ENCODE measurements at places on chromosomes 7 and 10. TPM values are rescaled to one million over a fixed set of nuclear protein-coding genes. Genes with fewer than 3 reads are reported as not detected.

Gene GIMAP7
- total RNA-seq, result 66.3 TPM

Gene TBX20
- total RNA-seq, result not detected

Gene ITGB8
- total RNA-seq, result 0.39 TPM

Gene CLRN3
- not detected for total RNA-seq

Gene HDAC9
- total RNA-seq, result 24.1 TPM

Gene ENTPD1
- total RNA-seq, result 1.3 TPM

Gene GJD4
- not detected for total RNA-seq

Gene TEX47
- total RNA-seq, result not detected

Gene ADAM12
- 1.8 TPM for total RNA-seq

Gene LDB3
- total RNA-seq, result 0.11 TPM
